Lower leg skin (tissue), 4 donors: ENCODE measurements at places on chromosomes 2 and 18.
A peak's percentile ranks its signal among the peaks of the same experiment; 100 is the strongest.

DNA sequence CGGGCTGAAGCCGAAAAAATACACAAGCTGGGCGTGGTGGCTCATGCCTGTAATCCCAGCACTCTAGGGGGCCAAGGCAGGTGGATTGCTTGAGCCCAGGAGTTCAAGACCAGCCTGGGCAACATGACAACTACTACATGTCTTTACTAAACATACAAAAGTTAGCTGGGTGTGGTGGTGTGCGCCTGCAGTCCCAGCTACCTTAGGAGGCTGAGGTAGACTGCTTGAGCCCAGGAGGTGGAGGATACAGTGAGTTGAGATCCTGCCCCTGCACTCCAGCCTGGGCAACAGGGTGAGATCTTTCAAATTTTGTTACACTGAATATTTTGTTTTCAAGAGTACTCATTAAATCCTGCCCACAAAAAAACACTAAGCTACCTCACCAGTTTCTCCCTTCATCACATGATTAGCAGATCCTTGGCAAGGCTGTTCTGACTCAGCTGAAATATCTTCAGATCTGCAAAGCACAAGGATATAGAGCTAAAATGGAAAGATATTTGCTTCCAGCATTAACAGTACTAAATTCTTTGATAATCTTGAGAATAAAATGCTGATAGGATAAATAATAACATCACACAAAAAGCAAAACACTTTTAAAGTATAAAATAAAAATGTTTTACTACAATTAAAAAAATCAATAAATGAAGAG, 28.2 kb upstream of the MCM6 start:
- DNase-seq, result no peak

GRCh38 chr2:225694664-225695063, 295.2 kb downstream of the NYAP2 start:
- DNase-seq, result no peak

GRCh38 chr2:45640576-45640975, 10.9 kb upstream of the PRKCE start:
- no peak for DNase-seq

- no peak for DNase-seq
Measured at GRCh38 chr2:55063226-55063625, 13.0 kb upstream of the RTN4 start.

DNA sequence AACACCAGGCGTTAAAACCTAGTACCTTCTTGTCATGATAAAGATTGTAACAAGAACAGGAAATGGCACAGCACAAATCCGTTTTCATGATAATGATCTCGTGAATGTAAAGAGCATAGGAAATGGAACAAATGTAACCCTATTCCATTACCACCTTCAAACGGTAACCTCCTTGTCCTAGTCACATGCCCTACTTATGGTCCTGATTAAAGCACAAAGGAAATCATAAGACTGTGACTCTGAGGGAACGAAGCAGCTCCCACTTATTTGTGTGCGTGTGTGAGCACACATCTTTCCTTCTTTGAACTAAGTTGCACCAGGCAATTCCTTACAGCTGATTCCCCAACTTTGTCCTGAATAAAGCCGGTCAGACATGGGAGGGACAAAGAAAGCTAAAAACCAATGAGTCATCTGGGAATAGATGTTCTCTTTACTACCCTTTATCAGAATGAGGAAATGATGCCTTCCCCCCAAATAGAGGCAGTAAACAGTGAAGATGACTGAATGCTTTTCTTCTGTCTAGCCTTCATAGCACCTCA, 192.6 kb downstream of the IKZF2 start:
- DNase-seq, result no peak

DNA sequence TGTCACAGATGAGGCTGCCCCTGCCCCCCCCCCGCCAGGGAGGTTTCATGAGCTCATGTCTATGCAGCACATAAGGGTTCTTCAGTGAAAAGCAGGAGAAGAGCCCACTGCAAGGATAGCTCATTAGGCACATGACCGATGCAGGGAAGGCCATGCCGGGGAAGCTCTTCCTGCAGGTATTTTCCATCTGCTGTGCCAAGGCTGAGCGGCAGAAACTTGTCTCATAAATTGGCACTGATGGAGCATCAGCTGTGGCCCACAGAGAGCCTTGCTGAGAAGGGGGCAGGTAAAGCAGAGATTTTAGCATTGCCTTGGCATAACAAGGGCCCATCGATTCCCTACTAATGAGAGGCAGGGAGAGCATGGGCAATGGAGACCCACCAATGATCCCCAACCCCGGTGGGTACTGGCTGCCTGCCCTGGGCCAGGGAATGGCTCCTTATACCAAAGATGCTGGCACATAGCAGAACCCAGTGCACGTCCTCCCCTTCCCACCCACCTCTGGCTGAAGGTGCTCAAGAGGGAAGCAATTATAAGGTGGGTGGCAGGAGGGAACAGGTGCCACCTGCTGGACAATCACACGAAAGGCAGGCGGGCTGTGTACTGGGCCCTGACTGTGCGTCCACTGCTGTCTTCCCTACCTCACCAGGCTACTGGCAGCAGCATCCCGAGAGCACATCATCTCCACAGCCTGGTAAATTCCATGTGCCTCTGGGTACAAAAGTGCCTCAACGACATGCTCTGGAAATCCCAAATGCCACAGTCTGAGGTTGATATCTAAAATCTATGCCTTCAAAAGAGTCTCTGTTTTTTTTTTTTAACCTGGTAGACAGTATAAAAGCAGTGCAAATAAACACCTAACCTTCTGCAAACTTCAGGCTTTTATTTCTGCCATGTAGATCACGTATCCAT, 41.4 kb downstream of the STEAP3 start:
- no peak for DNase-seq

GRCh38 chr18:57595347-57595746, 8.8 kb upstream of the FECH start:
- DNase-seq, result no peak

GRCh38 chr2:98463551-98463971, 18.9 kb downstream of the INPP4A start:
- peak; percentile 60 for DNase-seq

GRCh38 chr2:175187378-175187777, 5.9 kb upstream of the ATP5MC3 start:
- no peak for DNase-seq

DNA sequence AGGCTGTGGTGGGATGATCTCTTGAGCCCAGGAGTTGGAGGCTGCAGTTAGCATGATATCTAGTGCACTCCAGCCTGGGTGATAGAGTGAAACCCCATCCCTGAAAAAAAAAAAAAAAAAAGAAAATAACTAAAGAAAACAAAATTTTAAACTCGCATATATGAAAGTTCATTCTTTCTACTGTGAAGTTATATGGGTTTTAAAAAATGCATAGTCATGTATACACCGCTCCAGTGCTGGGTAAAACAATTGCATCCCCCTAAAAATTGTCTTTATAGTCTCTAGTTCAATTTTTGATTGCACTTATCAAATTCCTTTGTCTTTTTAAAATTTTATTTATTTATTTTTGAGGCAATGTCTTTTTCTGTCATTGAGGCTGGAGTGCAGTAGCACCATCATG, 65.0 kb upstream of the ACYP2 start:
- DNase-seq, result no peak

DNA sequence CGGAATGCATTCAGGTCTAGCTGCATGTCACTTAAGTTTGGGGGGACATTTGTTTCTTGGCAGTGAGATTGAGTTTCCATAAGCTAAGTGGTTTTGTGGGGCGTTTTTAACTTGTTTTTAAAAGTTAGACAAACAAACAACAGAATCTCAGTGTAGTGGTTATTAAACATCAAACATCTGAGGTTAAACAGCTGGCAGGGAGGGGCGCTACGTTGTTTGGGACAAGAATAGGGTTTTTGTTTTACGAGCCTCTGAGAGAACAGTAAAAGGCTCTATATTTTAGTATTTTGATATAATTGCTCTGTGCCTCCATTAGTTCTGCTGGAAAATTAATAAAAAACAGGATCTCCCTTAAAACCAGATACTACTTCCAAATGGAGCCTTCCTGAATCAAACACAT, 41.6 kb upstream of the TMEM177 start:
- no peak for DNase-seq

- DNase-seq, result no peak
Measured at GRCh38 chr2:240797500-240797895, 22.5 kb downstream of the KIF1A start.

DNA sequence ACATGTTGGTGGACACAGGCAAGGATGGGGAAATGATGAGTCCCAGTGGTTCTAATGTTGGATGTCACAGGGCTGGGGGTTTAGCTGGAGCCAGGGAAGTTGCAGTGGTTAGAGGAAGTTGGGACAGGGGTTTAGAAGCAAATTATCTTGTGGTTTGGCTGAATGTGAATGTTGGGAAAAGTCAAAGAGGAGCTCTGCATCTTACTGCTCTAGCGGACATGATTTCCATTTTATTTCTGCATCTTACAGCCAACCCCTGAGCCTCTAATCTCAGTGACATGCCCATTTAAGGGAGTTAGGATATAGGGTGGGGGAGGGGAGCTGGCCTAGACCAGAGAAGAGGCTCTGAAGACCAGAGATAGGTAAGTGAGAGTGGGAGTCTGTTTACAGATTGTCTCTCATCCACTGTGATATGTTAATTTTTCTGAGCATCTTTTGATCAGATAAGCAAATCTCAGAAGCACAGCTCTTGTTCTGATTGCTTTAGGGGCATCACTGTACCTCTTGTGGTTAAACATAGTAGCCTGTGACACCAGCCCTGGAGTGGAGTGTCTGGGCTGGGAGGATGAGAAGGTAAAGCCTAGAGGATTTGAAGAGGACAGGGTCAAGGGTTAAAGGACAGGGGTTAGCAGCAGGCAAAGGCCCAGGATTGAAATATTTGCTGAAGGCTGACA, 43.6 kb downstream of the SETBP1 start:
- DNase-seq, result no peak

GRCh38 chr2:3712424-3712823, 9.0 kb downstream of the DCDC2C start:
- no peak for DNase-seq

DNA sequence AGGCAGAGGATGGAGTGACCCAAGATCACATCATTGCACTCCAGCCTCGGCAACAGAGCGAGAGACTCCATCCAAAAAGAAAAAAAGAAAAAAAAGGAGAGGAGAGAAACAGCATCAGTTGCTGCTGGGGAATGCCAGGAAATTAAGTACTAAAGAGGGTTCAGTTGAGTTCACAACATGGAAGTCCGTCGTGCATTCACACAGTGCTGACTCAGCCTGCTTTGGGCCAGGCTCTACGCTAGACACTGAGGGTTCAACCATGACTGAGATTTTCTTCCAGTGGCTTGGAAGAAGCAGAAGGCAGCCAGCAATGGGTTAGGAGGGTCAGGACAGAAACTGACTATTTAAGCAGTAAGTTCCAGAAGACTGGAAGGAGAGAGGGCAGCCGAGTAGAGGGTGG, 108.8 kb downstream of the FMNL2 start:
- no peak for DNase-seq

GRCh38 chr18:34511879-34512278, 198.2 kb upstream of the DTNA start:
- no peak for DNase-seq

- no peak for DNase-seq
Measured at GRCh38 chr2:47155091-47155876, at the start of gene STPG4. STPG4 (minus strand) TSS chr2:47155308; CDS start chr2:47155251, 57 bp downstream.

GRCh38 chr2:85945586-85945985, 56.8 kb upstream of the ST3GAL5 start:
- DNase-seq, result no peak
